ENCODE measurements at places on chromosomes 7 and 10. TPM values are rescaled to one million over a fixed set of nuclear protein-coding genes. Genes with fewer than 3 reads are reported as not detected.

GRCh38 chr7:132456418-132456817 lies 119.9 kb downstream of the PLXNA4 start:
- DNase-seq = no peak

GRCh38 chr10:32227802-32228201 lies 119.2 kb downstream of the EPC1 start:
- DNase-seq = no peak

DNA sequence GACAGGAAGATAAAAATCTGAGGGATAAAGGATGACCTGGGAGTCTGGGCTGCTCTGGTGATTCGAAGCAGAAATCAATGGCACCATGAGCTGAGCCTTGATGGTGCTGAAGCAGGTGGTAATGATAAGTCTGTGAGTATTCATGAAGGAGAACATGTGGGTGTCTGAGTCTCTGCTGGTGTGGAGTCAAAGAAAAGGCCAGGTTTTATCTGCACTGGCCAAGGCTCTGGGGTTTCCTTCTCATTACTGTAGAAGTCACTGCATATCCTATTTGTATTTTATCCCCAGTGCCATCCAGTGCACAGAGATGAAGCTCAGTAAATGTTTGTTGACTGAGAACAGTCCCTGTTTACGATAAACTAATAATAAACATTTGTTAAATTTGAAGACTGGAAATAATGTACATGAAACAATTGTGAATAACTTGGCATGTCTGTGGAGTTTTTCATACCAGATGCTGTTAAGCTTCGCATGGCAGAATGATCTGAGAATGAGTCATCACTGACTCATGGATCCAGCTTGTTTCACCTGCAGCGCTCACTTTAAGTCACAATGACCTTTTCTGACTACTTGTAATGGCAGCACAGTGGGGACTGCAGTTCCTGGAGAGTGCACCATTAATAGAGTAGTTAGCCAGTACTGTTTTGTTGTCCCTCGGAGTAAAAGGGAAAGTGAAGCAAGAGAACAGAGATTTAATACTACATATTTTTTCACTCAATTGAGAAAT lies 538.5 kb downstream of the HTR7 start:
- no peak for DNase-seq

- DNase-seq = no peak
Observed at GRCh38 chr7:74526780-74527179, 73.1 kb downstream of the GTF2IRD1 start.

- no peak for DNase-seq
Observed at GRCh38 chr7:129055294-129055816, 444 bp upstream of the TNPO3 start.

GRCh38 chr7:105638902-105639495 lies 57.7 kb upstream of the EFCAB10 start:
- DNase-seq = peak; percentile 80

The OPN1SW gene
- not detected for total RNA-seq

The PRPS1L1 gene
- not detected for total RNA-seq

The OR2A12 gene
- 0.06 TPM for total RNA-seq

The HTR5A gene
- not detected for total RNA-seq
